Activated CD4-positive, CD25-positive, alpha-beta regulatory T cell treated with anti-CD3 and anti-CD28 coated beads, Interleukin-2, amount 50 U/mL, for 24 hours (primary cell): ENCODE measurements at places on chromosomes 6 and 20.
A peak's percentile ranks its signal among the peaks of the same experiment; 100 is the strongest.

GRCh38 chr6:6484681-6485080 lies 103.8 kb upstream of the LY86 start:
- no peak for ATAC-seq

DNA sequence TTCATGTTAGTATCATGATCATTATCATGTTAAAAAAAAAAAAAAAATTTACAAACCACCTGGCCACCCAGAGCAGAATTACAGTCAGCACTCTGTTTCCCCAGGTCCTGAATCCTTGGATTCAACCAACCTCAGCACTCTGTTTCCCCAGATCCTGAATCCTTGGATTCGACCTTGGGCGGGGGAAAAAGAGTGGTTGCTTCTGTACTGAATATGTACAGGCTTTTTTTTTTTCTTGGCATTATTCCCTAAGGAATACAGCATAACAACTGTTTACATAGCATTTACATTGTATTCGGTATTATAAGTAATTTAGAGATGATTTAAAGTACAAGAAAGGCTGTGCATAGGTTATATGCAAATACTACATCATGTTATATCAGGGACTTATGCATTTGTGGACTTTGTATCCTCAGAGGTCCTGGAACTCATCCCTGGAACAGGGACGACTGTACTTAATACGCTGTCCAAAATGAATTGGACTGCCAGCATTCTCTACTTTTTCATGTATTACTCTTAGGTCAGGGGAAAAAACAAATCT lies 31.2 kb downstream of the GCNT2 start:
- ATAC-seq, result no peak

DNA sequence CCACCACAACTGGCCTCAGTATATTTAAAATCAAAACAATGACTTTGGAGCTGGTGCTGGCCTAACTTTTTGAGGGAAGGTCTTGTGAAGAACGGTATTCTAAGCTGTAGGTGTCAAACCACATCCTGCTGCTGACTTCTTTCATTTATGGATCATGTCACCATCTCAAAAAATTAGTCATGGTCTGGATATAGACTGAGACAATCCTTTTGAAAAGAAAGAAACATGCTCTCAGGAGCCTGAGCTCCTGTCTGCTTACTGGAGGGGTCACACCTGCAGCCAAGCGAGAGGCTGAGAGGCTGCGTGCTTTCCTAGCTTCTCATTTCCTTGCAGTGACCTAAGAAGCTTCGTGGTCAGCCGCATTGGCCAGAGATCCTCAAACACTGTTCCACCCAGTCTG lies 55.2 kb downstream of the TIAM2 start:
- ATAC-seq, result peak; percentile 92

GRCh38 chr20:62245911-62246280 lies 7.6 kb downstream of the OSBPL2 start:
- ATAC-seq, result no peak

DNA sequence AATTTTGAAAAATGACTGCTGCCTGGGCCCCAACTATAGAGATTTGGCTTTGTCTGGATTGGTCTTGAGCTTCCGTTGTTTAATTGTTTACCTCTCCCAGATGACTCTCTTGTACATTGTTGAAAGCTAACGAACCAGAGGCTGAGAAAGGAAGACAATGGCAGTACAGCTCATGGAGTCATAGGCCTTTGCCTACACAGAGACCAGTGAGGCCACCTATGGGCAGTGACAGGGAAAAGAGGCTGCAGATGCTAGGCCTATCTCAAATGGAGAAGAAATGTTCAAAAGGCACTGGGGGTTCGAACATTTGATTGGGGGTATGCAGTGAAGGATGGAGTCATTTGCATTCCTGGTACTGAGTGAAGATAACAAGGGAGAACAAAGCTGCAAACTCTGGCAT lies 29.1 kb downstream of the OPN5 start:
- ATAC-seq, result no peak

GRCh38 chr20:34201531-34201930 lies 39.7 kb upstream of the ASIP start:
- ATAC-seq, result no peak

DNA sequence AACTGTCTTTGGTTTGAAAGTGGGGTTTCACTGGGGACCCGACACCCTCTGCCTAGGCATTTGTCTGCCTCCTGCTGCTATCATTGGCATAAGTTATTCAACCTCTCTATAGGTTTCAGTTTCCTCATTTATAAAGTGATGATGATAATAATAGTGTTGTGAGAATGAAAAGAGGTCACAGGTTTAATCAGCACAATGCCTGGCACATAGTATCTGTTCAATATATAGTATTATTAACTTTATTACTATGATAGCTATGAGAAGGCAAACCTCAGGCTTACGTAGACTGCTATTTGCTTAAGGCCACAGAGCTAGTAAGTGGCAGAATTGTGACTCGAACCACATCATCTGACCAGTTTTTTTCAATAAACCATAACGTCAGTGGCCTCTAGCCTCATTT lies 256.8 kb downstream of the CDKAL1 start:
- ATAC-seq, result peak; percentile 33

DNA sequence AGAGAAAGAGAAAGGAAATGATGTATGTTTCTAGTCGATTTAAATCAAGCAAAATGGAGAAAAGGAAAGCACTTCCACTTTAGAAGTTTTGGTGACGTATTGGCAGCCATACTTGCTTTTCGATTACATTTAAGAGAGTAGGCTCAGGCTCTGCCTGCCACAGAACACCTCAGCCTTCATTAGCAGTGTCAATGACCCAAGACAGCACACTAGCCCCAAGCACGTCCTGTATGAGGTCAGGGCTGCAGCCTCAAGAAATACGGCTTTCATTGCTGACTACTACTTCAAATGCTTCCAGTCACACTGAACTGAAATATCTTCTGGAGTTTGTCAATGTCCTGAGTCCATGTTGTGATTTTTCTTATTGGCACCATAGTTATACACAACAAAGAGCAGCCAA lies 285.3 kb downstream of the EYA4 start:
- no peak for ATAC-seq

GRCh38 chr6:13491538-13491937 lies 4.1 kb upstream of the GFOD1 start:
- ATAC-seq, result no peak

- ATAC-seq, result no peak
Observed at GRCh38 chr6:127423921-127424320, 35.3 kb downstream of the KIAA0408 start.

GRCh38 chr6:154478701-154479060 lies 31.8 kb downstream of the CNKSR3 start:
- no peak for ATAC-seq

- ATAC-seq, result no peak
Observed at GRCh38 chr20:22963581-22963980, 71.5 kb upstream of the SSTR4 start.

- no peak for ATAC-seq
Observed at GRCh38 chr6:25009393-25009710, 73.6 kb upstream of the RIPOR2 start.
